Globus pallidus (tissue), 1 donor: ENCODE measurements at places on chromosomes 6 and 20.

GRCh38 chr20:10554285-10554684, 119.2 kb downstream of the SLX4IP start:
- no peak for DNase-seq

DNA sequence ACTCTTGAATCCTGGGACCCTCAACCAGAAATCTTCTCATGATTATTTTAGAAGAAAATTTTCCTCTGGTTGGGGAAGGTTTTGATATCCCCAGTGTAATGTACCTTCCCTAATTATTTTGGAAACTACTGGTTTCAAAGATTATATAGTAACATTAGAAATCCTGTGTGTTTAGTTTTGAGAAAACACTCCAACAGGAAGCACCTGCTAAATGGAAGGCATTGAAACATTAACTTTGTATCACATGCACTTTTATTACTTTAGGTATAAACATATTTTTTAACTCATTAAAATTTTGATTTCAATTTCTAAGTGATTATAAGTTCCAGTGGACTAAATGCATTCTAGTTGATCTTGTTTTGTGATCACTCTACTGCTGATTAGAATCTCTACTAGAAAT, 109.3 kb downstream of the SESN1 start:
- DNase-seq: no peak

DNA sequence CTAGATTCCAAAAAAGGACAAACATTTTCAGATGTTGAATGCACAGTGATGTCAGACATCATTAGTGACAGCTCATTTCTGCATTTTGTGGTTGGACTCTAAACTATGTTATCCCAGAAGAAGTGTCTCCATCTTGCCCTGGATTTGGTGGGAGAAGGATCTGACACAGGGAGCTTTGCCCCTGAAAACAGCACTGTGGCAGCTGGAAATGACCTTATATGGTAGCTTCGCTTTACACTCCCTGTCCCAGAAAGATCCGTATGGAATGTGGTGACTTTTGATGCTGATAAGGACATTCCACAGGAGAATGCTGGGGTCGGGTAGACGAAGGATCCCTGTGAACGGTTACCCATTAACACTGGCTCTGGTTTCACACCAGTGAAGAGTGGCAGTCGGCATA, 87.2 kb upstream of the EDN1 start:
- DNase-seq: no peak

GRCh38 chr20:54085910-54086309, 15.5 kb upstream of the BCAS1 start:
- no peak for DNase-seq

DNA sequence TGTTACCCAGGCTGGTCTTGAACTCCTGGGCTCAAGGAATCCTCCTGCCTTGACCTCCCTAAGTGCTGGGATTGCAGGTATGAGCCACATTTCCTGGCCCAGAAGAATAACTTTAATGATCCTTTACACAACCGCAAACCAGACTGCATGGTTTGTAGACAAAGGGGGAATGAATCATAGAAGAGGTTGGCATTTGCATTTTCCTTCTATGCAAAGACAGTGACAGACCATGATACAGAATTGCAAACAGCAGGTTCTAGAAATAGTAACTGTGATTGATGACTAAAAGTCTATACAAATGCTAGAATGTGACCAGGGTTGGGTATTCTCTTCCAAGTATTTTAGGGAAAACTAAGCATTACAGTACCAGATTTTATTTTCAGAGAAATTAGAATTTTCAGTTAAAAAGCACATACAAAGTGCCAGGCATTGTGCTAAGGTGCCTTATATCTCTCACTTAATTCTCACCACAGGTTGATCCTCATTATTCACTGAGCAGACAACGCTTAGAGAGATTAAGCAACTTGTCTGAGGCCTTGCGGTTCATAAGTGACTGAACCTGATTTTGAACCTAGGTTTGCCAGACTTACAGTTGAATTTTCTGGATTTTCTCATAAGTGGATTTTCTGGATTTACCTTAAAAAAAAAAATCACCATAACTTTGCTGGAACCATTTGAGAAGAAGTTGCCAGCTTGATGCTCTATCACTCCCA, 146.6 kb downstream of the ZFAND3 start:
- DNase-seq: no peak

- peak; percentile 4 for DNase-seq
Measured at GRCh38 chr6:139175389-139175948, 40.6 kb downstream of the HECA start.

- peak; percentile 5 for DNase-seq
Measured at GRCh38 chr6:135796643-135797305, 54.7 kb upstream of the PDE7B start.

DNA sequence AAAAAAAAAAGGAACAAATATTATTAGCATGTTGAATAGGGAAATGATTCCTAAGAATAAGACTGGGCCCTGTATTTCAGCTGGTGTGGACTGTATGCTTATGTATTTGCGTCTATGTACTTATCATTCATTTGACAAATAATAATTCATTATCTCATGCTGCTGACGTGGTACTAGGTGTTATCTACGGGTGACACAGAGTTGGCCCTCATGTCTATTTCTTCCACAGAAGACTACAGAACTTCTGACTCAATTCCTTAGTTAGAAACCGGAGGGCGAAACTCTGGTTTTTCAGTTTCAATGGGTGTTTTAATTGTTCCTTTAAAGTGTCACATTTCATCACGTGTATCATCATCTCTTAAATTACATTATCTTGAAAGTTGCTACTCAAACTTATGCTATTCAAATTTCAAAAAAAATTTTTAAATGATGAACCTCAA, 305.9 kb downstream of the CLIC5 start:
- no peak for DNase-seq

GRCh38 chr6:36318690-36319435, 17.8 kb downstream of the BNIP5 start:
- no peak for DNase-seq

DNA sequence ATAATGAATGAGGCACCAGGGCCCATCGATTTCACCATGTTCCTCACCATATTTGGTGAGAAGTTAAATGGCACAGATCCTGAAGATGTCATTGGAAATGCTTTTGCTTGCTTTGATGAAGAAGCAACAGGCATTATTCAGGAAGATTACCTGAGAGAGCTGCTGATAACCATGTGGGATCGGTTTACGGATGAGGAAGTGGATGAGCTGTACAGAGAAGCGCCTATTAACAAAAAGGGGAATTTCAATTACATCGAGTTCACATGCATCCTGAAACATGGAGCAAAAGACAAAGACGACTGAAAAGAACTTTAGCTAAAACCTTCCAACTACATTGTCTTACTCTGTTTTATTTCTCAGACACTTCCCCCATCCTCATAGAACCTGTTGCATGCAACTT, 21.6 kb upstream of the ZBTB22 start:
- DNase-seq: no peak

GRCh38 chr6:169859978-169860703, 108.7 kb downstream of the ERMARD start:
- DNase-seq: no peak

DNA sequence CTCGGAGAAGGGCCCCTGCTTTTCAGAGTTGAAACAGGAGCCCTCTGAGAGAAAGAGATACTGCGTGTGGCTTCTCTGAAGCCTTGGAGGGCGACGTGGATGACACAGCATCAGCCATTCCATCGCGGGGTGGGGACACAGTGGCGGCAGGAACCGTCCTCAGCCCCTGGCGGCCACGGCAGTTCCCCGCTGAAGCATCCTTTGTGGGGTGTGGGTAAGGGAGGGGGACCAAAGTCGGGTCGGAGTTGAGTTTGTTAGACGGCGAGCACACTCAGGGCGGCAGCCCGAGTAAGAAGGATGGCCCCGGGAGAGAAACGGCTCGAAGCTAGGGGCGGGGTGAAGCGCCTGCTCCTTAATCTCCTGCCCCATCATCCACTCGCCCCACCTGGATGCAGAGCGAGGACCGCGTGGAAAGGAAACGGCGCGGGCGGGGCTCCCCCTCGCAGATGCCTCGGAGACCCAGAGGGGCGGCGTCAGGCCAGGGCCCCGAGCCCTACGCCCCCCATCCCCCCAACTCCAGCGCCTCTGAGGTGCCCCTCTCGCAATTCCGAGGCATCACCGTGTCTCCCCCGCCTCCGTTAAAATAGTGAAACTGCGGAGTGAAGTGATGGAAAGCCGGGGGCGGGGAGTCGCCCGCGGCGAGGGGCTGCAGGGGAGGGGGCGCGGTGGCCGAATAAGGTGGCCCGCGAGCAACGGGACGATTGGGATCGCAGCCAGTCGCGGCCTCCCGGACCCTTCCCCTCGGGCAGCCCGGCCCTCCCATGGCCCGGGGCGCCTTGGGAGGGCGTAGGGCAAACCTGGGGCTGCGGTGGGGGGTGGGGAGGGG, 796 bp upstream of the RREB1 start:
- DNase-seq: no peak

DNA sequence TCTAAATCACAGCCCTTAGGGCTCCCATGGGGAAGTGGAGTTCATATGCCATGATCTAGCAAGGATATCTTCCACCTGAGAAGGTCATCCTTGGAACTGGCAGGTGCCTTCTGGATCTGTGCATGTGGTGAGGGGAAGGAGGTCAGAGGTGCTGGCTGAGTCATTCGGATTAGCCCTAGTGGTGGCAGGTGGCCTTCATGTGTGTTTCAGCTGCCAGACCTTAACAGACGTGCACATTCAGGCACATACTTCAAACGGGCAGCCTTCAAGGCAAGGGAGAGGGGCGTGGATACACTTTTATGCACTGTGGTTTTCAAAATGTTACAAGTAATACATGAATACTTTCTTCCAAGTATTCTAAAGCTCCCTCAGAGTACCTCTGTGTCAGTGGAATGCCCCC, 51.2 kb downstream of the BMP6 start:
- DNase-seq: no peak
